ENCODE measurements at places on chromosomes 12 and 14.

DNA sequence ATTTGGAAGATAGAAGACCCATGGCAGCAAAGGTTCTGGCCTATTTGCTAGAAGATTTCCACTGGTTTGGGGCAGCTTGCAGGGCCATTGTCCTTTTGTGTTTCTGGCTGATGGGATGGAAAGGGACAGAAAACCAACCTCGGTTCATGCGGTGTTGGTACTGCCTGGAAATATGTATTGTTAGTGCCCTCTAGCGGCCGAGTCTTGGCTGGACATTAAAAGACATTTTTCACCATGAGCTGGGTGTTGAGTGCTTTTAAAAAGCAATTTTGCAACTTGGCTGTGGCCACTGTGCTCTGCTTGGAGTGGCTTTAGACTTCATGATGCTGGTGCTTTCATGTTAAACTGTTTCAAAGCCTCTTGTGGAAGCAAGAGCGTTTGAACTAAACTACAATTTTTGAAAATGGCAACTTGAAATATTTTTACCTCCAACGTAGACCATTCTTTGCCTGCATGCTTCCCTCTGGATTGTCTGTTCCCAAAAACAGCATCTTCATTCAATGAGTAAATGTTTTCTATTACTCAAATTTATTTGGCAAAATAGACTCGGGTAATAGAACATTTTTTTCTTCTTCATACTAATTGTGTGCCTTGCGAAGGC is 102.7 kb upstream of the TBX5 start:
- peak; percentile 20 for DNase-seq

- no peak for DNase-seq
Observed at GRCh38 chr12:48545833-48546469, 20.5 kb downstream of the OR8S1 start.

- DNase-seq: no peak
Observed at GRCh38 chr14:22472466-22472865, 116.6 kb downstream of the DAD1 start.

DNA sequence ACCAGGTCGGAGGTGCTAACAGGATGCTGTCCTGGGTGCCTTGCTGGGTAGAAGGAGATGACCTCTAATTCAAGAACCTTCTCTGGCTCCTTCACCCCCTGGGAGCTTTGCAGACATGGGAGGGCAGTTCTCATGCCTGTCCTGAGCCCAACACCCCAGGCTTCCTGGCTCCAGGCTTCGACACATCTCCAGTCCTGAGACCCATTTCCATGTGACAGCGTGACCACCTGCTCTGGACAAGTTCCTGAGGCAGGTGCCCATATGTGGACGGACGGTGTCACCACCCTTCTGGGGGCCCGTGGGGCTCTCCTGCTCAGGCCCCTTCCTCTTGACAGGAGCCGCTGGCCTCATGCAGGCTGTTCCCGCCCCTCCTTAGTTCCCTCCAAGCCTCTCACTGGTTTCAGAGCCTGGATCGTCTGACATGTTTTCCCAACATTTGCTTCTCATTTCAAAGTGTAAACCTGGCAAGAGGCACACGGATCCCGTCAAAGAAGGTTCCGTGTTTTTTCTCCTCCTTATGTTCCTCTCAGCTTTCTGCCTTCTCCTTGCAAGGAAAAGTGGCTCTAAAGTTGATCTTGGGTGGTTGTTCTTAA is 291.9 kb upstream of the RTL1 start:
- no peak for DNase-seq

- no peak for DNase-seq
Observed at GRCh38 chr12:107801150-107801549, 26.6 kb downstream of the ASCL4 start.

DNA sequence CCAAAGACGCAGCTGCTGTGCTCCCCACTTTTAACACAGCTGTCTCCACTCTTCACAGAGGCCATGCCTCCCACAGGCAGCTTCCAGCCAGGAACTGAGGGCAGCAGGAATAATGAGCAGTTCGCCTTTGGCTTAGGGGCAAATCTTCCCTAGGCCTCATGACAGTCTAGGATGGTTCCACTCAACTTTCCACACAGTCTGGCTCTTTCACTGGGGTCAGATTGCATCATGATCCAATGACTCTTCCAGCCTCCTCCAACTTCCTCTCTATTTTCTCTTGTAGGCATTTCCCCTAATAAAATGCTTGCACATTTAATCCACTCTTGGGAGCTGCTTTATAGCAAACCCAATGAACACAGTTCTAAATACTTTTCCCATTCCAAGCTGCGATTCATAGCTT is 271.6 kb upstream of the ATP2B1 start:
- no peak for DNase-seq

GRCh38 chr12:49648712-49649003 is 25.3 kb downstream of the PRPF40B start:
- no peak for DNase-seq

DNA sequence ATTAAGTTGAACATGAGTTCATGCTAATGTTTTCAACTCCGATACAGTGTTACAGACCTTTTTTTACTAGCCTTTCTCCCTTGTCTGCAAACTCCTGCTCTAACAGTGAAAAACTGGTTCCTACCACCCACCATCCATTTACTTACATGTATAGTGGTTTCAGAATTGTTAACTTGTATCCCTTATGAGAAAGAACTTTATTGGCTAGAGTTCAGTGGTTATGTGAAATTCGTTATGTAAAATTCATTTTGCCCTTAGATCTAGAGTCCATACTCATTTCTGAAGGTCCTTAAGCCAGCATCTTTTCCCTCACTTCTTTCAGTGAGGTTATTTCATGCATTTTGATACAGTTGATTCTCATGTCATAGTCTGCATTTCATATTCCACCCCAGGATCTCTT is 51.0 kb downstream of the PRKCH start:
- no peak for DNase-seq

GRCh38 chr14:74667758-74668157 is 45.1 kb downstream of the AREL1 start:
- no peak for DNase-seq

GRCh38 chr12:47377414-47378221 is 297.9 kb upstream of the AMIGO2 start:
- no peak for DNase-seq

DNA sequence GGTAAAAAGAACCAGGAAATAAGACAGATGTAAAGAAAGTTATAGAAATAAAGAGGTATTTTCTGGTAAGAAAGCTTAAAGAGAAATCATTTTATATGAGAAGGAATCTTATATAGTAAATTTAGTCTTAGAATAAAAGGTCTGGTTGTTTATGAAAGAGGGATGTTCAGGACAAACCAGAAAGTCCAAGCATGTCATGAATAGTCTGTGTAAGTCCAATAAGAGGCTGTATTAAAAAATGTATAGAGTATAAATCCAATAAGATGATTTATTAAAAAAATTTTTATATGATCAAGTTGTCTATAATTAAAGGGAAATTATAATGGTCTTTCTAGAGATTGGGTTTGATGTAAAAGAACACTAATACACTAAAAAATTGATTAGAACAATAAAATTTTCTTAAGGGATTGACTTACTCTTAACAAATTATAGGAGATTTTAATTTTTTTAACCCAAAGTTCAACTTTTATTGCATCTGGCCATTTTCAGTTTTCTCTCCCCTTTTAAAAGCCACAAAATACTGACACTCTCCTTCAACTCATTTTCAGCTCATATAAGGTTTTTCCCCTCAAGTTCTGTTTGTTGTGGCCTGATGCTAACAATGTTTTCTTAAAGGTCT is 35.1 kb downstream of the ST8SIA1 start:
- no peak for DNase-seq

DNA sequence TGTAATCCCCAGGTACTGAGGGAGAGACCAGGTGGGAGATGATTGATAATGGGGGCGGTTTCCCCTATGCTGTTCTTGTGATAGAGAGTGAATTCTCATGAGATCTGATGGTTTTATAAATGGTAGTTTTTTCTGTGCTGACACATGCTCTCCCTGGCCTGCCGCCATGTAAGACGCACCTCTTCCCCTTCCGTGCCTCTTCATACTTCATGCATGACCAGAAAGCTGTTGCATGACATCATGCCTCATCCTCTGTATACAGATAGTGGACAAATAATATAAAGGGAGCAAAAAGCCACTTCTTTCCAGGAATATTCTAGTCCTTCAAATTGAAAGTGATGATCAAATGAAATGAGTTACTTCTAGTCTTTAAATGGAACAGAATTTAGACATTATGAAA is 47.3 kb upstream of the LRIG3 start:
- no peak for DNase-seq

DNA sequence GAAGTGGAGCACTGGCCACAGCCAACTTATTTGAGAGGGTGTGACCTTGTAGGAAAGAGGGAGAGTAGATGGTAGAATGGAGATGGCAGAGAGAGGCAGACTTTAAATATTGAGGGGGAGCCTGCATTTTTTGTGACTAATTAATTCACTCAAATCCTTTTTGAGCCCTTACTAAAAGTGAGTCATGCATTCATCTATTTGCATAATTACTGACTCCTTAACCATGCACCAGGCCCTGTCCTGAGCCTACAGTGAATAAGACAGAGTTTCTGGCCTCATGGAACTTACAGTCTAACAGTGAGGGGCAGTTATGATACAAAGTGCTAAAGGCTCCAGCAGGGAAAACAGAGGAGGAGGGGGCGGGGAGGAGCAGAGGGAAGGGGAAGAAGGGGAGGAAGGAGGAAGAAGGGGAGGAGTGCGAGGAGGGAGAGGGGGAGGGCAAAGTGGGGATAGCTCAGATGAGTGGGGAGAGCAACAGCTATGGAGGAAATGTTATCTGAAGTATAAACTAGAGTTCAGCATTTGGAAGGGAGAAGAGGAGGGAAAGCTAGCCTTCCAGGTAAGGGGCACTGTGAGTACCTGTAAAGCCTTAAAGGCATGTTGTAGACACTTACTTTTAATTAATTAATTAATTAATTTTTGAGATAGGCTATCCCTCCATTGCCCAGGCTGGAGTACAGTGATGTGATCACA is 7.5 kb upstream of the CTDSP2 start:
- DNase-seq: no peak

GRCh38 chr14:95445161-95445560 is 71.3 kb downstream of the SYNE3 start:
- DNase-seq: no peak

DNA sequence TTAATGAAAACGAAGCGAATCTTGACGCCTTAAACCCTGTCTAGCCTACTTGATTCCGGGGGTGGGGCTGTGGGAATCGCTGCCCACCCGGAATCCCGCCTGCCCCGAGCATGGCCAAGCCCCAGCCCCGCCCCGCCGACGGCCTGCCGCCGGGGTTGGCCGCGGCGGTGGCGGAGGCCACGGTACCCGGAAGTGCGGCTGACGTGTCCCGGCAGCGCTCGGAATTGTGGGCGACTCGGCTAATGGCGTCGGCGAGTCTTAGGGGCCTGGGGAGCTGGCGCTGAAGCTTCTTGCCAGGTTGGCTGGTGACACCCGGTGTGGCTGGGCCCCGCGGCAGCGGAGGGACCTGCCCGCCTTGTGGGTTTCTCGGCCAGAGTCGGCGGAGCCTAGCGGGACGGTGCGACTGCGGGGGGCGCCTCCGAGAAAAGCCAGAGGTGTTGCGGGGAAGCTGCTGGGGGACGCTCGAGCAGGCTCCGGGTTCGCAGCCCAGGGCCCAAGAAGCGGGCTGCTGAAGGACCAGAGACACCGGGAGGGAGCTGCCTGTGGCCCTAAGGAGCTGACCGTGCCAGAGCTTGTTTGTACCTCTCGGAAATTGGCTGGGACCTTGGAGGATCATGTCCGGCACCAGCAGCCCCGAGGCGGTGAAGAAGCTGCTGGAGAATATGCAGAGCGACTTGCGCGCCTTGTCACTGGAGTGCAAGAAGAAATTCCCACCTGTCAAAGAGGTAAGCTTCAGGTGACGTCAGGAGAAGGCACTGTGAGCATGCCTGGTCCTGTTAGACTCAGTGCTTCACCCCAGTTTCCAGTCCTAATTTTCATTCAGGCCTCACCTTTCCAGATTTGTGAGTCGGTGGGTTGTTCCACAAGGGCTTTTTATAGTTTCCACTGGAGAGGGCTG is at the start of gene MON2:
Gene MON2, plus strand, starts transcription at position 233 of the 898 bp plus-strand sequence. Its CDS starts 382 bp downstream, at position 615.
- peak; percentile 83 for DNase-seq

DNA sequence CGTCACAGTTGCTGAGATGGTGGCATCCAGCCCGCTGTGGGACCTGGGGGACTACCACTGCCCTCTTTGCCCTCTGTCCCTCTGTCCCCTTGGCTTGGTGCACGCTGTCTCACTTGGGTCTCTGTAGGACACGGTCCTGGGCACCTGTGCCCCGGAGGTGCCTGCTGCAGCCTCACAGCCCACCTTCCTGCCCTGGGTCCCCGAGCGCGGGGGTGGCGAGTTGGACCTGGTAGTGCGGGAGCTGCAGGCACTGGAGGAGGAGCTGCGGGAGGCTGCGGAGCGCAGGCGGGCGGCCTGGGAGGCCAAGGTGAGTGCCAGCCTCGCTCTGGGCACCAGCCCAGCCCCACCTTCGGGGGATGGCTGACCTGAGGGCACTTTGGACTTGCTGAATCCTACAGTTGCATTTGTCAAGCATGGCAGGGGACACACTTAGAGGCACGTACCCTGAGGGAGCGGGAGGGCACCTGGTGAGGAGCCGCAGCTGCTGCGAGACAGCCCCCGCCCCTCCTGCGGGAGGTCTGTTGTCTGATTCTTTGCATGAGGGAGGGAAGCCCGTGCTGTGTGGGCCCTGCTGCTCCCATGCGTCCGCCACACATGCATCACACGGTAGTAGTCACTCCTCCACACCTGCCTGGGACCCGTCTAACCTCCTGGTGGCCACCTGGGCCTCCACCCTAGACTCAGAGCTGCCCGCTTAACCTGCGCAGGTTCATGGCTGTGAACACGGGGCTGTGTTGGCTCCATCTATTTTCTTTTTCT is 6.8 kb downstream of the TEDC1 start:
- no peak for DNase-seq

- no peak for DNase-seq
Observed at GRCh38 chr12:11707535-11707934, 58.1 kb downstream of the ETV6 start.

- DNase-seq: no peak
Observed at GRCh38 chr12:29304388-29304787, 76.6 kb downstream of the ERGIC2 start.

DNA sequence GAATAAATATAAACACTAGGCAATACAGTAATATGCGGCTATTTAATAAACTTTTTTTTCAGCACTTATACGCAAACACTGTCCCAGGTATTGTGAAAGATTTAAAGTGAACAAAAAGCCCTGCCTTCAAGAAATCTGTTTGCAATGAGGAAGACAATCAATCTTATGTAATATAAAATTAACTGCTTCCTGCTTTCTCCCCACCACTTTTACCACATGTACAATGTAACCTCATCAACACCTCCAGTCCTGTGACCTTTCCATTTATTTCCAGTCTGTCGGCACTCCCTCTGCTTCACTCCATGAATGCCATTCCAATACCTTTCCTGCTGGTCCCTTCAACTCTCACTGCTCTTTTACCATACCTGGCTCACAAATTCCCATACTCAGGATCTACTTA is 10.5 kb downstream of the SNX6 start:
- DNase-seq: no peak

GRCh38 chr14:28077021-28077420 is 689.6 kb upstream of the FOXG1 start:
- DNase-seq: no peak

DNA sequence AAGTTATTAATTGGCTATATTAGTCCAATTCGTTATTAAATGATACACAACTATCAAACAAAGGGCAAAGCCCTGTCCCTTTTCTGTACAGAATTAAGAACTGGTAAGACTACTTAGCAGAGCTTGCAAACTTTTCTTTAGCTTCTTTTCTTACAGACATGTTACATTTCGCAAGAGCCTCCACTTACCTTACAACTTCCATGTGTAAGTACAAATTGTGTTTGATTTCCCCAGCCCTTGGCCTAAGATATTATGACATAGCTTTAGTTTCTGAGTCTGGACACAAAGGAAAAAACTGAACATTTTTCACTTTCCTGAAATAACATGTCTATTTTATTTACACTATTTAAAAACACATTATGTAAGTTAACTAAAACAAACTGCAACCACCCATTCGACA is 1.7 kb downstream of the ATF7 start:
- DNase-seq: no peak
